ENCODE measurements at places on chromosomes 7 and 10. TPM values are rescaled to one million over a fixed set of nuclear protein-coding genes. Genes with fewer than 3 reads are reported as not detected.

The CCL24 gene
- not detected for total RNA-seq

The IFIT1B gene
- not detected for total RNA-seq

The NKX2-3 gene
- not detected for total RNA-seq

The CCAR1 gene
- 38.1 TPM for total RNA-seq

The TAS2R4 gene
- 0.87 TPM for total RNA-seq

The NXPH1 gene
- total RNA-seq: not detected

The SPDYE2B gene
- not detected for total RNA-seq

The PRSS2 gene
- total RNA-seq: not detected

The LYZL1 gene
- total RNA-seq: not detected

The LIPF gene
- total RNA-seq: not detected

The GIMAP5 gene
- total RNA-seq: 11.1 TPM

The TMEM26 gene
- 3.7 TPM for total RNA-seq

The ZNF746 gene
- total RNA-seq: 40.0 TPM

The GNG11 gene
- 8.9 TPM for total RNA-seq

Measured in prostate gland (tissue), 2 donors.